ENCODE measurements at places on chromosomes 4 and X. TPM values are rescaled to one million over a fixed set of nuclear protein-coding genes. Genes with fewer than 3 reads are reported as not detected.

The MRPL1 gene
- total RNA-seq, result 28.8 TPM

The HDAC8 gene
- total RNA-seq, result 30.7 TPM

DNA sequence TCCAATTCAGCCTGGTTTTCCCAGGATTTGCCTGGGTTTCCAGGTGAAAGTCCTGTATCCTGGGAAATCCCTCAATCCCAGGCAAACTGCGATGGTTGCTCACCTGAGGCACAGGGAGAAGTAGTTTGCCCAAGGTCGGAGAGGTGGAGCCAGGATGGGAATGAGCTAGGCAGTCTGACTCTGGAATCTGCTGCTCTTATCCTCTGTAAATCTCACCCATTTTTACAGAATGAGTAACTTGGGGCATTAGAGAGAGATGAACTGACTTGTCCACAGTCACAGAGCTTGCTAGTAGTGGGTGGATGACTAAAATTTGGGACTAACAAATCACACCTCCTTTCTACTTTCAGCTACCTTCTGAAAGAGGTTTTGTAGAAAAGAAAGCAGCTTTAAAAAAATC, 9.8 kb upstream of the ARX start:
- no peaks in the 10 kb centered on the region for H3K36me3 ChIP-seq
- DNase-seq, result no peak
- no peak overlapping the region for H3K27ac ChIP-seq
- no peak overlapping the region for H3K4me3 ChIP-seq
- peaks cover 23% of the 10 kb centered on the region for H3K4me1 ChIP-seq

GRCh38 chr4:183441276-183441675, 3.2 kb upstream of the CDKN2AIP start:
- no peaks in the 10 kb centered on the region for H3K27me3 ChIP-seq
- peaks cover 23% of the 10 kb centered on the region for H3K4me1 ChIP-seq
- no peak for DNase-seq

GRCh38 chr4:147813109-147813773, 81.4 kb downstream of the ARHGAP10 start:
- peaks cover 6% of the 10 kb centered on the region for H3K36me3 ChIP-seq
- H3K27me3 ChIP-seq, result no peaks in the 10 kb centered on the region
- no peak for DNase-seq
- H3K4me1 ChIP-seq, result peaks cover 86% of the 10 kb centered on the region
- H3K4me3 ChIP-seq, result no peak overlapping the region

- H3K27me3 ChIP-seq, result no peaks in the 10 kb centered on the region
- H3K4me1 ChIP-seq, result peaks cover 28% of the 10 kb centered on the region
- H3K4me3 ChIP-seq, result no peak overlapping the region
- H3K27ac ChIP-seq, result peak overlapping the region; percentile 4
Measured at GRCh38 chr4:145171911-145172310, 8.5 kb downstream of the OTUD4 start.

- no peak overlapping the region for H3K4me3 ChIP-seq
- no peak overlapping the region for H3K27ac ChIP-seq
- H3K36me3 ChIP-seq, result no peaks in the 10 kb centered on the region
- DNase-seq, result no peak
- no peaks in the 10 kb centered on the region for H3K4me1 ChIP-seq
- no peaks in the 10 kb centered on the region for H3K27me3 ChIP-seq
Measured at GRCh38 chr4:116531870-116532269, 553.5 kb downstream of the TRAM1L1 start.

- H3K27me3 ChIP-seq, result peaks cover 6% of the 10 kb centered on the region
- no peak for DNase-seq
- no peak overlapping the region for H3K27ac ChIP-seq
Measured at GRCh38 chr4:87241336-87241735, 20.9 kb upstream of the KLHL8 start.

DNA sequence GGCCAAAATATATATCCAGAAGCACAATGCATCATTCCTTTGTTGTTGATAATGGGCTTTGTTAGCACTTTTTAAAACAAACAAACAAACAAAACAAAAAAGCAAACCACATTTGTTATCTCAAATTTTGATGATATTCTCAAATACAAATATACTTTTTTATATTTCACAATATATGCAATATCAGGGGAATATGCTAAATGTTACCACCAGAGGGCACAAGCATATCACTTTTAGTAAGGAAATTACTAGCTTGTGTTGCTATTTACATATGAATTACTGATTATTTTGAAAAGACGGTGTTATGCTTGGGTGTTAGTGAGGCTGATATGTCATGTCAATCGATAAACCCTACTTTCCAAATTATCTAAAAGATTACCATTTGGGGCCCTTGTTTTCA, 29.1 kb downstream of the RIPPLY1 start:
- DNase-seq, result no peak
- H3K27me3 ChIP-seq, result no peaks in the 10 kb centered on the region
- no peaks in the 10 kb centered on the region for H3K36me3 ChIP-seq
- no peak overlapping the region for H3K27ac ChIP-seq
- no peak overlapping the region for H3K4me3 ChIP-seq

GRCh38 chr4:152352622-152353116, 183.2 kb downstream of the FBXW7 start:
- H3K36me3 ChIP-seq, result no peaks in the 10 kb centered on the region
- H3K4me3 ChIP-seq, result peak overlapping the region; percentile 74

GRCh38 chr4:7432531-7433375, 2.0 kb downstream of the PSAPL1 start:
- no peak overlapping the region for H3K4me3 ChIP-seq
- no peaks in the 10 kb centered on the region for H3K4me1 ChIP-seq
- no peak overlapping the region for H3K27ac ChIP-seq
- no peak for DNase-seq

Data from osteocyte (in vitro differentiated cells).